ENCODE measurements at places on chromosomes 1 and 21.
A peak's percentile ranks its signal among the peaks of the same experiment; 100 is the strongest.

GRCh38 chr1:17209430-17209829 is 4.5 kb downstream of the PADI1 start:
- no peak for DNase-seq

- no peak for DNase-seq
These were observed 86.3 kb upstream of the ARTN start for GRCh38 chr1:43847290-43847689.

GRCh38 chr1:156510709-156511108 is 10.1 kb upstream of the MEF2D start:
- no peak for DNase-seq

DNA sequence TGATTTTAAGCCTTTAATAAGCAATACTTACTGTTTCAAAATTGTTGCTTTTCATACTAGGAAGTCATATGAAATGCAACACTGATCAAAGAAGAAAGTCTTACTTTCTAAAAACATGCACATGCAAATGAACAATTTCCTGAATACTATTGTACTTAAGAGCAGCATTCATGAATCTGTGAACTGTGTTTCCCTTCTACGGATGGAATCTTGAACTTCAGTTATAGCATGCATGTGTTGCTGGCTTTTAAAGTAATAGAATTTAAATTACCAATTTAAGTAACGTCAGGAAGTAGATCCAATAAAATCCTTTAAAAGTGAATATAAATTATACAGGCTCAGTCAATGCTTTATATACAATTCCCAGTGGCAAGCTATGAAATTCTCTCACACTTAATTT is 348.9 kb downstream of the KCNT2 start:
- no peak for DNase-seq

DNA sequence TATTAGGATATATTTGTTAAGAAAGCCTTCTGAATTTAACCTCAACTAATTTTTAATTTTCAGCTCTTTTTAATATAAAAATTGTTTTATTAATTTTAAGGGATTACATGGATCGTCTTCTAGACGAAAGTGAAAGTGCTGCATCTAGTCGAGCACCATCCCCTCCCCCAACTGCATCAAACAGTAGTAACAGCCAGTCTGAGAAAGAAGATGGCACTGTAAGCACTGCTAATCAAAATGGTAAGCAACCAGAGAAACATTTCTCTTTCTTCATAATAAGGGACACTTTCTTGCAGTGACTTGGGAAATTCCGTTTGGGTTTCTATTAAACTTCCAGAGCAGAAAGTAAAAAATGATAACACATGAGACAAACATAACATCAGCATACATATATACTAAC is 56.9 kb downstream of the MIER1 start:
- DNase-seq = peak; percentile 47

GRCh38 chr1:116785006-116785405 is 30.8 kb downstream of the CD2 start:
- DNase-seq = no peak

GRCh38 chr1:162248854-162249535 is 127.7 kb downstream of the SPATA46 start:
- DNase-seq = no peak

DNA sequence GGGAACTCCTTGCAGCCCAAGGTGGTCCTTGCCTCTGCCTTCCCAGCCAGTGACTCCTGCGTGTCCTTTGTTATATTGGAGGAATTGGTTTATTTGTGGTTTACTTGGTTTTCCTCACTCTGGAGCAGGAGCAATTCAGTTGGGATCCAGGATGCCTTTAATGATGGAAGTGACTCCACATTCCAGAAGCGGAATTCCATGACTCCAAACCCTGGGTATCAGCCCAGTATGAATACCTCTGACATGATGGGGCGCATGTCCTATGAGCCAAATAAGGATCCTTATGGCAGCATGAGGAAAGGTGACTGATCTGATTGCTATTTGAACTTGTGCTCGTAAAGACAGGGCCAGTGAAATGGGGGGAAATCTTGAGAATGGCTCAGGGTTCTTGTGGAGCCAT is 15.1 kb upstream of the PIGV start:
- DNase-seq = no peak

DNA sequence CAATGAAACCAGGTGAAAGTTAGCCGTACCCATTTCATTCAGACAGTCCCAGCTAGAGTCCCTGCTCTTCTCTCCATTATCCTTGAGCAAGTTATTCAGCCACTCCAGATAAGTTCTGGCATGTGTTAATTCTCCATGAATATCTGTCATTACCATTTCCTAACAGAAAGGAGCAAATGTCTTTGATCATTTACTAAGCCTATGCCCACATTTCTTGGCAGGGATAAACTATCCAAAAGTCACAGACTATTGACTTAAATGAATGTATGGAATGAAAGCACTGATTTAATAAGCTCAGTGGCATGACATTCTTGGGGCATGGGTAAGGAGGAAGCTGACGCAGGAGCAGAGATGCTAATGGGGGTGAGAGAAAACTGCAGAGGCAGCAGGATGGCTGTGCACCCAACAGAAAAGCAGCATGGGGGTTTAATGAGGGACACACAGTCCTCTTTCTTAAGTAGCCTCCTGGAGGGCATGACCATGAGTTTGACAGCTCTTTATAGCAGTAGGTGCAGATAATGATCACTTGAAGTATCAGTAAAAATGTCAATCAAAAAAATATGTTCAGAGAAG is 17.6 kb upstream of the DHCR24 start:
- no peak for DNase-seq

- DNase-seq = peak; percentile 8
These were observed 18.7 kb upstream of the LBR start for GRCh38 chr1:225446595-225446960.

DNA sequence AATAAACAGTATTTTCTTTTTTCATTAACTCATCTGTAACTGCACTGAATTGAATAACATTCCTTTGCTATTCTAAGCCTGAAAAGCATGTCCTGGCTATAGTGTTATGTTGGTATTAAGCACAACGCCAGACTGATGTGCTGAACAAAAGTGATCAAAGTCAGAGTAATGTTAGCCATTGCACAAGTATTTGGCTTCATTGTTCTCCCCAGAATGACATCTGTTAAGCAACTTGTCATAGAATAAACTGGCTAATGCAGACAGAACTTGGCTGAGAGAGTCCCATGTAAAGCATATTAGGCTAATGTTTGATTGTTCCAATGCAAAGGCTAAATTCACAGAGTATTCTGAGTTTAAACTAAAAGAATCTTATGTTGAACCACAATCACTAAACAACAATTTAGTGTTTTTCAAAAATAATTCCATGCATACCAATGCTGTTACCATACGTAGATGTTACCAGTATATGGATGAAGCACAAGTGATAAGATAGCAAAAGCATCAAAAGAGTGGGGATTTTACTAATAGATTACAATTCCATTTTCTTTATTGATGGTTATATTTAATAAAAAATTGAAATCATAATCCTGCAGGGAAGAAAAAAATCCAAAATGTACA is 235.3 kb upstream of the DMRTA2 start:
- no peak for DNase-seq

GRCh38 chr1:147292012-147292411 is 49.5 kb downstream of the CHD1L start:
- DNase-seq = no peak

GRCh38 chr1:79617777-79618176 is 611.2 kb upstream of the ADGRL4 start:
- no peak for DNase-seq

- no peak for DNase-seq
These were observed 1166.7 kb upstream of the B3GALT2 start for GRCh38 chr1:194353121-194353520.

GRCh38 chr1:214447557-214447871 is 103.9 kb downstream of the PTPN14 start:
- DNase-seq = no peak

- DNase-seq = no peak
These were observed 7.2 kb upstream of the PSRC1 start for GRCh38 chr1:109290137-109290536.

DNA sequence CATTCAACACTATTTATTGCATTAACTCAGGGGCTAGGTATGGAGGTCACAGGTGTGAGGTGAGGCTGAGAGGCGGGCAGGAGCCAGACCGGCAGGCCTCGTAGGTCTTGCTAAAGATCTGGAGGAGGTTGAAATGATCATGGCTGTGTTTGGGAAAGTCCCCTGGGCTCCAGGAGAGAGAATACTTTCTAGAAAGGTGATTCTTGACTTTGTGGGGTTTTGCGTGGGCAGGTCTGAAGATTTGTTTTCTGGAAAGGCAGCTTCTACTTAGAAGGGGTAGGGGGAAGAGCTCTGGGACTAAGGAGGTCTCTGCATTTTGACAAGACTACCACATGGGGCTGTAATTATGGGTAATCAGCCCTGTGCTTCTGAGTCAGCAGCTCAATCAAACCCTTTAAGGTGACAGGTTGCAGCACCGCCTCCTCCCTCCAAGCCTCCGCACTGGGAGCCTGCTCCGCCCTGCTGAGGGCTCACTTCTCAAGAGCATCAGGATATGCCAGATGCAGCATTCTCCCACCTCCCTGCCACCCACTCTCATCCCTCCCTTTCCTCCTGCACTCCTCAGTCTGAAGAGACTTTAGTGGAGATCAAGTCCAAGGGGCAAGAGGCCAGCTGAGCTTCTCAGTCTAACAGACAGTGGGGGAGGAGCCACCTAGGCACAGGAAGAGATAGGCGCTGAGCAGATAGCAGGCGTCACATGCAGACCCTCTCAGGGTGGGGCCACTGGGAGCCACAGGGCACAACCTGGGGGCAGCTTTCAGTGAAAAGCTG is 30.5 kb downstream of the SLC30A1 start:
- DNase-seq = peak; percentile 67

- DNase-seq = no peak
These were observed 220.4 kb upstream of the ADGRL4 start for GRCh38 chr1:79226963-79227362.

DNA sequence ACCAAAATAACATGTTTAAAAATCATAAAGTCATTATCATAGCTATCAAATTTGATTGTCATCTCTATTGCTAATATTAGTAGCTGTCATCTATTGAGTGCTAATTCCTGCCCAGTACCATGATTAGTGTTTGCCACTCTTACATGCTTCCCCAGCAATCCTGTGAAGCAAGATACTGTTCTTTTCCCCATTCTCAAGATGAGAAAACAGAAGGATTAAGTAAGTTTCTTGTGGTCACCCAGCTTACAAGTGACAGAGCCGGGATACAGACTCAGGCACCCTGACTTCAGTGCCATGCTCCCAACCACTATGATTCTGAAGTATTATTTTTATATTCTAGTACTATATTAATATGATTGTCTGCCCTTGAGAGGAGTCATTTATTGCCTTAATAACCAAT is 36.5 kb downstream of the LRRC8C start:
- DNase-seq = no peak

DNA sequence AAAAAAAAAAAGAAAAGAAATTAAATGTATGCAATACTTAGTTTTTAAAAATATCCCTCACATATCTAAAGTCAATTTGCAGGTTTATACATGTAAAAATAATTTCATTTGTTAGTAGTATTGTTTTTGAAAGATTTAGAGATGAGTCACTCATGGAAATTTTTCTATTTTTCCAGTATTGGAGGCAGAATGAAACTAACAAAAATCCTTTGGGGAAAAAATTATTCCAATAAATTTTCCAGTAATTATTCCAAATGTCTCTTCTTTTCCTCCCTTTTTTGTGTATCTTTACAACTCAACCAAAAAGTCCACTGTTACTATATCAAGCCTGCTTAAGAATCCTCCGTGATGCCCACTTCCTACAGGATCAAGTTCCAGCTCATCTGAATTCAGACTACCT is 29.9 kb downstream of the MPZL1 start:
- no peak for DNase-seq

DNA sequence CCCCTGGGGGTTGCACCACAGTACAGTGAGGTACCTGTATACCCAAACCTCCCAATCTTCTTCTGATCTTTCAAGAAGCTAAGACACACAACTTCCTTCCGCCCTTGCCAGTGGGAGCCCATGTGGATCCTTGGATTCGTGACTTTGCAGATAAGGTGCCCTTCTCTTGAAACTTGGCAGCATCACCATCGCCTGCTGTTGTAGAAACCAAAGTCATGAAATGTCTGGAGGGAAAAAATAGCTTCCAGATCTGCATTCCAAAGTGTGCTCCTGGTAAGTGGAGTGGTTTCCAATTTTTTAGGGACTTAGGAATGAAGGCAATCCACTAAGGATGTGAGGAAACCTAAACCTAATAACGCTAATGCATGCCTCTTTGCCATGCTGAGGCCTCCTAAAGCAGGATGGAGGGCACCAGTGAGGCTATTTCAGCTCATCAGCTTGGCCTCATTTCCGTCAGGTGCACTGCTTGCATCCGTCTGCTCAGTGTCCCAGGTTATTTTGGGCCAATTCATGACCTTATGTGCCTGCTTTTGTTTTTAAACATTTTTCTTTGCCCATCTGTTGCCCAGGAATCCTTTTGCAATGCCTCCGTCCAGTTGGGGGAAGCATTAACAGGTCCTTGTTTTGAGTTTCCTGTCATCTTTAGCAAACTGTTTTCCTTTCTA is 8.2 kb upstream of the EFHD2 start:
- no peak for DNase-seq

DNA sequence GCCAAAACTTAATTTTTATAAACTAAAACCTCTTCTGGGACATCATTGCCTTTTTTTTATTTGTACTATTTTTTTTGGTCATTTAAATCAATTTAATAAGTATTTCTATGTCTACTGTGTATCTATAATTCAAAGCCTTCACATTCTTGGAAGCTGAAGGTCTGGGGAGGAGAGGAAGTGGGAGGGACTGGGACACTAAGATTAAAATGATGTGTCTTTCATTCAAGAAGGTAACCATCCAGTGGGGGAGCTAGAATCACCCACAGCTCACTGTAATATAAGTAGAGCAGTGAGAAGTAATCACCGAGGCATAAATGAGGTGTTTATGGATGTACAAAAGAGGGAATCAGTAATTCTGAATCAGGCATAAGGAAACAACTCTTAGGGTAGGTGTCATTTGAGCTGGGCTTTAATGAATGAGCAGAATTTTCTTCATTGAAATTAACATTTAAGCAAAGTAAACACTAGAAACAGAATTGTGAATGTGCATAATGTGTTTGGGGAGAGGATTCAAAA is 52.8 kb downstream of the PTGER3 start:
- no peak for DNase-seq

DNA sequence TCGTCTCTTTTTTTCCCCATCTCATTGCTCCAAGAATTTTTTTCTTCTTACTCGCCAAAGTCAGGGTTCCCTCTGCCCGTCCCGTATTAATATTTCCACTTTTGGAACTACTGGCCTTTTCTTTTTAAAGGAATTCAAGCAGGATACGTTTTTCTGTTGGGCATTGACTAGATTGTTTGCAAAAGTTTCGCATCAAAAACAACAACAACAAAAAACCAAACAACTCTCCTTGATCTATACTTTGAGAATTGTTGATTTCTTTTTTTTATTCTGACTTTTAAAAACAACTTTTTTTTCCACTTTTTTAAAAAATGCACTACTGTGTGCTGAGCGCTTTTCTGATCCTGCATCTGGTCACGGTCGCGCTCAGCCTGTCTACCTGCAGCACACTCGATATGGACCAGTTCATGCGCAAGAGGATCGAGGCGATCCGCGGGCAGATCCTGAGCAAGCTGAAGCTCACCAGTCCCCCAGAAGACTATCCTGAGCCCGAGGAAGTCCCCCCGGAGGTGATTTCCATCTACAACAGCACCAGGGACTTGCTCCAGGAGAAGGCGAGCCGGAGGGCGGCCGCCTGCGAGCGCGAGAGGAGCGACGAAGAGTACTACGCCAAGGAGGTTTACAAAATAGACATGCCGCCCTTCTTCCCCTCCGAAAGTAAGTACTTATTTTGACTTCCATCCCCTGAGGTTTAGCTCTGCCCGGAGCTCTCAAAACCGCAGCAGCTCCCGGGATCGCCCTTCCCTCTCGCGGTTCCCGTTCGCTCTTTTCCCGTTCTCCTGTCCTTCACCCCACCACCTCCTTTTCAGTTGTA is 1.5 kb downstream of the TGFB2 start:
- no peak for DNase-seq

Measured in activated CD4-positive, alpha-beta memory T cell treated with anti-CD3 and anti-CD28 coated beads for 36 hours (primary cell).